ENCODE measurements at places on chromosomes 3 and 15. TPM values are rescaled to one million over a fixed set of nuclear protein-coding genes. Genes with fewer than 3 reads are reported as not detected.
A peak's percentile ranks its signal among the peaks of the same experiment; 100 is the strongest.

- H3K4me3 ChIP-seq = peak overlapping the region; percentile 99
- H3K4me1 ChIP-seq = peaks cover 48% of the 10 kb centered on the region
- peaks cover 29% of the 10 kb centered on the region for H3K36me3 ChIP-seq
- H3K27me3 ChIP-seq = no peaks in the 10 kb centered on the region
- DNase-seq = no peak
Observed at GRCh38 chr3:52197499-52197841, 490 bp upstream of the ALAS1 start.

Gene REC114
- total RNA-seq = not detected

Gene PLA2G4D
- total RNA-seq = not detected

Gene CPA3
- total RNA-seq = not detected

Gene PAK6
- 0.83 TPM for total RNA-seq

GRCh38 chr3:18533039-18533438 lies 107.9 kb upstream of the SATB1 start:
- H3K36me3 ChIP-seq = peaks cover 10% of the 10 kb centered on the region
- no peak overlapping the region for H3K4me3 ChIP-seq
- H3K4me1 ChIP-seq = peaks cover 9% of the 10 kb centered on the region
- no peak for DNase-seq
- no peak overlapping the region for H3K27ac ChIP-seq
- H3K27me3 ChIP-seq = no peaks in the 10 kb centered on the region

Gene FRMD4B
- 11.7 TPM for total RNA-seq

- no peaks in the 10 kb centered on the region for H3K27me3 ChIP-seq
- no peak for DNase-seq
- H3K4me3 ChIP-seq = no peak overlapping the region
- H3K36me3 ChIP-seq = peaks cover 11% of the 10 kb centered on the region
- no peak overlapping the region for H3K27ac ChIP-seq
Observed at GRCh38 chr3:12906916-12907290, 65.5 kb upstream of the RPL32 start.

DNA sequence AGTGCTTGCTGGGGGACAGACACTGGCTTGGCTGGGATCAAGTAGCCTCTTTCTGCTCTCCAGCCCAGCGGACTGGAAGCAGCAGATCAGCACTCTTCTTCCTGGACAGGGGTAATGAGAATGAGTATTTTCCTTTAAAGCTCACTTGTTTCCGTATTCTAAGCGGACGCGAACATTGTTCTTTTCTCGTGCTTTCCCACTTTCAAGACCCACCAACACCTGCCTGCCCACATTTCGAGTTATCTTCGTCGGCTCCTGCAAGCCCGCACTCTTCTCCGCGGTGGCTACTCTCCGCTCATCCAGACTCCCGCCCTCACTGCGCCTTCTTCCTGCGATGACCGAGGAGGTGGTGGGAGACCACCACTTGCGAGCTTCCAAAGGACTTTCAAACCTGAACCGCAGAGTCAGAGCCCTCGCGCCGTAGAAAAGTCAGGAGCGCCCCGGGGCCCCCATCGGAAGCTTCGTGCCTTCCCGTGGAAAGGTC lies 1.6 kb upstream of the PPM1L start:
- peak overlapping the region; percentile 80 for H3K4me3 ChIP-seq
- DNase-seq = peak; percentile 18
- H3K4me1 ChIP-seq = peaks cover 27% of the 10 kb centered on the region

DNA sequence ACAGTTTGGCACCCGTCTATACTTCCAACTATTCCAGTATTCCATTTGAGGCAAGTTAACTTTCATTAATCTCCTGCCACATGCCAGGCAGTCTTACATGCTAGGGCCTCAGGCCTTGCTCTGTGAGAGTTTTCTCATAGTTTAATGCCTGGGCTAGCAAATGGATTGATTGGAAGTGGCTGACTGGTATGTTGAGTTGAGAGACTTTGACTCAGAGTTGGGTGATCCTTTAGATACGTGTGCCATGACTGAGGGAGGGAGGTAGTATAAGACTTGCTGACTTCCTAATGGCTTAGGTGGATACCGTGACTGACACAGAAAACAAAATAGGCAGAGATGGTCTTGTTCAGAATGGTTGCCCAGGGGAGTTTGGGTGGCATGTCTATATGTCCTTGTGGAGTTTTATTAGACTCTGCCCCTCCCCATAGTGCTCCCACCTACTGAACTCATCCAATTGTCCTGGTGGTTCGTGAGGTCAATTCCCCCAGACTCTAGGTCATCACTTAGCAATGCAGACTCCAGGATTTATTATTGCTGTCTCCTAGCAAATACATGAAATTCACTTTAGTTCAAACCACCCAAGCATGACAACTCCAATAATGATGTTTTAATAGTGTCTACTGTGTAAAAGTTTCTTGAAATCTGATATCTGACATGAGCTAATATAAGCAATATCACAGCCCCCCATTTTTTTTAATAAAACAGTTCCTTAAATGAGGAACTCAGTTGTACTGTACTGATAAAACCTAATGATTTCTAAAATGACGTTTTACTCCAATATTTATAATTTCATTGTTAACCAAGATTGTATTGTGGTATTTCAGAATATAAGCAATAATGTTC lies 413.9 kb upstream of the MDFIC2 start:
- H3K27ac ChIP-seq = no peak overlapping the region
- no peaks in the 10 kb centered on the region for H3K4me1 ChIP-seq
- no peak overlapping the region for H3K4me3 ChIP-seq
- no peak for DNase-seq
- peaks cover 9% of the 10 kb centered on the region for H3K27me3 ChIP-seq
- no peaks in the 10 kb centered on the region for H3K36me3 ChIP-seq

Gene RETNLB
- not detected for total RNA-seq

DNA sequence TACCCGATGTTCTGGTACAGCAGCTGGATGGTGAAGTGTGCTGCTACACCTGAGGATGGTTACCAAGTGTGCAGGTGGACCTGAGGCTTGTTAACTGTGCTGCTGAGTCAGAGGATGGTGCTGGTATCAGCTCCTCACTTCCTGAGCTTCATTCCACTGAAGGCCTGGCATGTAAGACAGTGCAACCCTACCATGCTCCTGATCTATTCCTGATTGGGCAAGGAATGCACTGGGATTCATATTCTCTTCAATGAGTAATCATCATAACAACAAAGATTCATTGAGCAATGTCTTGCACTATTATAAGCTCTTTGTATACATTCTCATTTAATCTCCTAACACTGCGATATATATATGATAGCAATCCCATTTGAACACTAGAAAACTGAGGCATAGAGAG lies 62.9 kb upstream of the THSD4 start:
- H3K4me3 ChIP-seq = no peak overlapping the region
- no peak overlapping the region for H3K27ac ChIP-seq
- peaks cover 17% of the 10 kb centered on the region for H3K27me3 ChIP-seq
- no peak for DNase-seq
- no peaks in the 10 kb centered on the region for H3K36me3 ChIP-seq

GRCh38 chr15:69848551-69849231 lies 249.0 kb downstream of the TLE3 start:
- H3K4me1 ChIP-seq = no peaks in the 10 kb centered on the region
- DNase-seq = no peak
- no peak overlapping the region for H3K27ac ChIP-seq
- no peaks in the 10 kb centered on the region for H3K36me3 ChIP-seq
- no peak overlapping the region for H3K4me3 ChIP-seq

DNA sequence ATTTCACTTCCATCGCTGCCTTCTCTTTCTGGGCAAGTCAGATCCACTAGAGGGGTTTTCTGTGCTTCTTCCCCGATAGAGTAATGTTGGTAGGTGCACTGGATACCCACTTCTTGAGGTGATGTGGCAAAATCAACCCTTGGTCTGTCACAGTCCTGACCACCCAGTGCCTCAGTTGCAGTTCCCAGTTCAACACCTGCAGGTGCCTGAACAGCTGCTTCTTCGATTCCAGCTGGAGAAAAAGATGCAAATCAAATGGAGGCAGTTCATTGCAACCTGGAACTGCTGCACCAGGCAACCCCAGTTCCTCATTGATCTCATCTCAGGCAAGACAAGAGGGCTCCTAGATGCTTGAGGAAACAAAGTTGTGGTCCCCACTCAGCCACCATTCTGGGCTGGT lies 186.6 kb downstream of the UBE2E2 start:
- H3K4me3 ChIP-seq = no peak overlapping the region
- H3K4me1 ChIP-seq = peaks cover 3% of the 10 kb centered on the region

Gene KLF15
- not detected for total RNA-seq

Gene ARNT2
- total RNA-seq = not detected

- H3K27ac ChIP-seq = no peak overlapping the region
- no peaks in the 10 kb centered on the region for H3K36me3 ChIP-seq
Observed at GRCh38 chr3:32216172-32216783, 22.2 kb upstream of the CMTM8 start.

DNA sequence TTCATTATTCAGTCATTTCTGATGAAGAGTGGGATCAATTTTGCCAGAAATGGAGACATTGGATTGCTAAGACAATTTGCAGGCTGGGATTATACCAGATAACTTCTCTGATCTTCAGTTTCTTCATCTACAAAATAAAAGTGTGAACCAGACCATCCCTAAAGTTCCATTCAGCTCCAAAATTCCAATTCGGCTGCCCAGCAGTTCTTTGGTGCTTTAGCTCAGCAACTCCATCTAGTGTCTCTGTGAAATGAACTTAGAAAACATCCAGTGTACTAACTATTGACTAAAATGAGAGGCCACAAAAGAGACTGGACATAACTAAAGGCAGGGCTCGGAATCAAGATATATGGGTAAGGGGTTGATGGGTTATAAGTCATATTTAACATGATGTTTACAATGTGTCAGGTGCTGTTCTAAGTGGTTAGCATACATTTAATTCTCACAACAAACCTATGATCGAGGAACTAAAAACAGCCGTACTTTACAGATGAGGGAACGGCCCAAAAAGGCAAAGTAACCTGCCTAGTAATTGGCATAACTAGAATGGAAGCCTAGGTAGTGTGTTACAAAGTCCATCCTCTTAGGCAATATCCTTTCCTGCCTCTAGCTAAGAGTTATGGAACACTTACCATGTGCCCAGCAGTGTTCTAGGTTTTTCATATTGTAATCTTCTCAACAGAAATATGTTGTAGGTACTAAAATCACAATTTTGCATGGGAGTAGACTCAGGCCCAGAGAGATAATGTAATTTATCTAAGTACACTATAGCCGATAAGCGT lies 17.0 kb downstream of the THAP10 start:
- H3K36me3 ChIP-seq = no peaks in the 10 kb centered on the region
- H3K27ac ChIP-seq = no peak overlapping the region
- peaks cover 24% of the 10 kb centered on the region for H3K27me3 ChIP-seq
- no peak for DNase-seq

DNA sequence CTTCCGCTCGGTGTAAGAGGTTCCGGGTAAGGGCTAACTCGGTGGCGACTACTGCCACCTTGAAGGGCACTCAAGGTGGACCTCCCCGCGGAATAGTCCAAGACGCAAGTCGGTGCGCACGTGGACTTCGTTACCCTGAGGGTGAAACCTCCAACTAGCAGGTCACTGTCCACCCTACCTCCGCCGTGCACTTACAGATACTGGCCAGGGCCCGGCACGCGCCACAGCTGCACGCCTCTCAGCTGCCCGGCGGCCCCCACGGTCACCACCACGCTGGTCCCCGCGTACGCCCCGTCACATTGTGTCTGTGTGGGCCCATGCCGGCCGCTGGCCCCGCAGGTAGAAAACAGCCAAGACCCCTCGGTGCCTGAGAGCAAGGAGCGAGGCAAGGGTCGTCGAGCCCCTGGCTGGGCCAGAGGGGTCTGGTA lies 1.1 kb downstream of the LTK start:
- peak overlapping the region; percentile 57 for H3K4me3 ChIP-seq
- H3K4me1 ChIP-seq = peaks cover 24% of the 10 kb centered on the region
- peaks cover 35% of the 10 kb centered on the region for H3K27me3 ChIP-seq
- no peak for DNase-seq
- peaks cover 6% of the 10 kb centered on the region for H3K36me3 ChIP-seq

DNA sequence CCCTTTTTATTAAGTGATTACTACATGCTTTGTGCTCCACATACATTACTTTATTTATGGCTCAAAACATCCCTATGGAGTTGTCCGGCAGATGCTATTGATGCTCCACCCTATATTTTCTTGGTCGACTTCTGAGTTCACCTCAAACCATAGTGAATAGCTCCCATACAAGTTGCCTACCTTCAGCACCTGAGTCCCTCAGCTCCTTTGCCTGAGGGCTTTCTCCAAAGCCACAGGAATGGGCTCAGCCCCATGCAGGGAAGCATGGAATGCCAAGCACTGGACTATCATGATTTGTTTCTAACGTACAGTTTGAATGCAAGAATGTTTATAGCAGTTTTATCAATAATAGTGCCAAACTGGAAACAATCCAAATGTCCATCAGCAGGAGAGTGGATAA lies 124.8 kb upstream of the TNIK start:
- DNase-seq = no peak
- H3K27ac ChIP-seq = no peak overlapping the region
- no peaks in the 10 kb centered on the region for H3K4me1 ChIP-seq
- no peaks in the 10 kb centered on the region for H3K36me3 ChIP-seq

Measured in activated CD8-positive, alpha-beta T cell treated with anti-CD3 and anti-CD28 coated beads for 36 hours (primary cell).